NCI-H226 (cell line): ENCODE measurements at places on chromosomes 11 and 22.

GRCh38 chr11:34178209-34178821 lies 72.9 kb downstream of the NAT10 start:
- DNase-seq, result no peak

DNA sequence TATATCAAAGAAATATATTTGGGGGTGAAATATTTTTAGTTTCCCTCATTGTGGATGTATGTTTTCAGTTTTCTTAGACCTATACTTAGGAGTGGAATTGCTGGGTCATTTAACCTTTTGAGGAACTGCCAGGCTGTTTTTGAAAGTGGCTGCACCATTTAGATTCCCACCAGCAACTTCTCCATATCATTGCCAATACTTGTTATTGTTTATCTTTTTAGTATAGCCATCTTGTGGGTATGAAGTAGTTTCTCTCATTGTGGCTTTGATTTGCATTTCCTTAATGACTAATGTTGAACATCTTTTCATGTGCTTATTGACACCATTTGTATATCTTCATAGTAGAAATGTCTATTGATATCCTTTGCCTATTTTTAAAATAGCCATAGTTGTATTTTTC lies 62.1 kb upstream of the B3GNT6 start:
- DNase-seq, result no peak

DNA sequence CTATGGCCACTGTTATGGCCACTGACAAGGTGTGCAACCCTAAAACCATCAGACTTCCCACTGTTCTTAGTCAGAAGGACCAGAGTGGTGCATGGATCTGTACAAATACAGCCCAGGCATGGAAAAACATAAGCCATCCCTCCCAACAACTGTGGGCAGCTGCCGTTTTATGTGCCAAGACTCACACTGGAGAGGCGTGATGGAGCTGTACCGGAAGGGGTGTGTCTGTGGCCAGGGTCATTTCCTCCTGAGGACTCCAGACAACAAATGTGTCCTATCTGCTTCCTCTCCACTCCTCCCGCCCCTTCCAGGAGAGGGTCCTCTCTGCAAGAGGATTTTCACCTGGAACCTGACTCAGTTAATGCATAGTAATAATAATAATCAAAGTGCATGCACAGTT lies 29.5 kb downstream of the KCNJ1 start:
- no peak for DNase-seq

DNA sequence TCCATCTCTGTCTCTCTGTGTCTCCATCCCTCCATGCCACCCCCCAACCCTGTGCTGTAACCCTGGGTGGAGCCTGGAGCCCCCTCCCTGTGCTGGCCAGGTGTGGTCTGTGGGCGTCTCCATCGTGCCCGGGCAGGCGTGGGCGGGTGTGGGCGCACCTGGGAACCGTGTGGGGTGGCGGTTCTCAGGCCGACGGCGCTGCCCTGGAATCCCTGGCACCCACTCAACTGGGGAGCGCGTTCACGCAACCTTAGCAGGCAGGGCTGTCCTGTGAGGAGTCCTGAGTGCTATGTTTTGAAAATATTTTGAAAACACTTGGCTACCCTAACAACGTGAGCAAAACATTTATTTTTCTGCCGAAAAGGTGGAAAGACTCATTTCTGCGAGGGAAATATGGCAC lies 4.7 kb downstream of the TNNT3 start:
- no peak for DNase-seq

- DNase-seq, result no peak
Observed at GRCh38 chr22:35384527-35384926, 3.6 kb downstream of the HMOX1 start.
